ENCODE measurements at places on chromosomes 6 and 20.

- H3K4me3 ChIP-seq: no peak overlapping the region
- no peak for DNase-seq
- H3K27me3 ChIP-seq: no peaks in the 10 kb centered on the region
- peaks cover 55% of the 10 kb centered on the region for H3K36me3 ChIP-seq
Measured at GRCh38 chr6:36204068-36204753, 7.7 kb downstream of the BRPF3 start.

- no peak overlapping the region for H3K27ac ChIP-seq
- H3K27me3 ChIP-seq: no peaks in the 10 kb centered on the region
- no peaks in the 10 kb centered on the region for H3K36me3 ChIP-seq
- H3K4me3 ChIP-seq: no peak overlapping the region
- no peaks in the 10 kb centered on the region for H3K4me1 ChIP-seq
Measured at GRCh38 chr6:107386340-107386739, 73.0 kb downstream of the PDSS2 start.

DNA sequence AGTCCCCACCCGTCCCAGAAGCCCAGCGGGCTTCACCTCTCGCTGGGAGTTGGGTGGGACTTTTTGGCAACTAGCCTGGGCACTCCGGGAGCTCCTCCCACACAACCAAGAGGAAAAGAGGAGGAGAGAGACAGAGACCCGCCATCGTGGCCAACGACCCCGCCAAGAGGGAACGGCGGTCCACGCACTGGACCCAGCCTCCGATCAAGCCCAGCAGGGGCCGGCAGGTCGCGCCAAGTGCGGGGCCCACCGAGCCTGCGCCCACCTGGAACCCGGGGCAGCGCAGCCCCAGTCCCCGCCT lies 3.0 kb upstream of the TMEM14C start:
- H3K27ac ChIP-seq: peak overlapping the region; percentile 95
- H3K4me1 ChIP-seq: peaks cover 27% of the 10 kb centered on the region
- H3K36me3 ChIP-seq: peaks cover 3% of the 10 kb centered on the region
- H3K4me3 ChIP-seq: peak overlapping the region; percentile 70
- DNase-seq: no peak
- no peaks in the 10 kb centered on the region for H3K27me3 ChIP-seq

GRCh38 chr20:42649748-42650147 lies 540.0 kb downstream of the PTPRT start:
- H3K27ac ChIP-seq: no peak overlapping the region
- no peaks in the 10 kb centered on the region for H3K4me1 ChIP-seq
- no peaks in the 10 kb centered on the region for H3K27me3 ChIP-seq
- no peak for DNase-seq
- H3K36me3 ChIP-seq: no peaks in the 10 kb centered on the region

GRCh38 chr20:44187772-44188709 lies 1.1 kb upstream of the JPH2 start:
- peaks cover 29% of the 10 kb centered on the region for H3K4me1 ChIP-seq
- peaks cover 43% of the 10 kb centered on the region for H3K27me3 ChIP-seq
- no peaks in the 10 kb centered on the region for H3K36me3 ChIP-seq
- H3K4me3 ChIP-seq: peak overlapping the region; percentile 6

DNA sequence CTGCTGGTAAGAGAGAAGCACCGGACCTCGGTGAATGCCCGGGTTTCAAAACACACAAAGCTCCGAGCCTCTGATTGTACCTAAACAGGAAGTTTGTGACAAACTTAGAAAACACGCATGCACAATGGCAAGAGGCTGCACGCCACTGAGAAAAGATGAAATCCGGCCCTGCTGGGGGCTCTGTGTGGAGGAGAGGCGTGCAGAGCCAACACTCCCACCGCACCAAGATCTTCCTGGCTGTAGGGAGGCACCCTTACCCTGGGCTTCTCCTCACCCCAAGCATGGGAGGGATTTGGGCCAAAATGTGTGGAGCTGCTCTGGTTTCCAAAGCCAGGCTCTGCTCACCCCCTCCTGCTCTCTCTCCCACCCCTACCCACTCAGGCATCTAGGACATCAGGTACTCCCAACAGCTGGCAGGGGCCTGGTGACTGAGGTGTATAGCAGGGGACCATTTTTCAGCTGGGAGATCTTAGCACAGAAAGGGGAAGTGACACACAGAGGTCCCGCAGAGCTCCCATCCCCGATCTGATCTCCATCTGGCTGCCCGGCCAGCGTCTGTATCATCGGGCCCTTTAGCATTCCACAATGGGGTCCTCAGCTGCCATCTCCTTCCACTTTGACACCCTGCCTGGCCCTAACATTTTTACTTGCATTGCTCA lies 84.2 kb downstream of the TRERF1 start:
- H3K36me3 ChIP-seq: no peaks in the 10 kb centered on the region
- no peak overlapping the region for H3K4me3 ChIP-seq
- H3K27ac ChIP-seq: no peak overlapping the region

DNA sequence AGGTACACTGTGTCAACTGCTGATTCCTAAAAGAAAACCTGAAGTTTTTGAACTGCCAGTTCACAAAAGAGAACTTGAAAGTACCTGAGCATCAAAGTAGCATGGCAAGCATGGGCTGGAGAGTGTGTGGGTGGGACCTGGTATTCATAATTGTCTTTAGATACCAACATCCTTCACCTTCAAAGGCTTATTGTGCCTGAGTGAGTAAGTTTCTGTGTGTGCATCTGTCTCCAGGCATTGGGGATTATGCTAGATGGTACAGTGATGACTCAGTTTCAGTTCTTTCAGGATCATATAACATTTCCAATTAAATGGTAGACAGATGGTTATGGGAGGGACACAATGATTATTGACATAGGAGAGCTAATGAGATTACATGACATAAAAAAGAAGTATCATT lies 238.5 kb downstream of the ZFAND3 start:
- peaks cover 44% of the 10 kb centered on the region for H3K4me1 ChIP-seq
- H3K36me3 ChIP-seq: peaks cover 17% of the 10 kb centered on the region
- no peaks in the 10 kb centered on the region for H3K27me3 ChIP-seq
- no peak overlapping the region for H3K27ac ChIP-seq
- H3K4me3 ChIP-seq: no peak overlapping the region
- DNase-seq: peak; percentile 20

DNA sequence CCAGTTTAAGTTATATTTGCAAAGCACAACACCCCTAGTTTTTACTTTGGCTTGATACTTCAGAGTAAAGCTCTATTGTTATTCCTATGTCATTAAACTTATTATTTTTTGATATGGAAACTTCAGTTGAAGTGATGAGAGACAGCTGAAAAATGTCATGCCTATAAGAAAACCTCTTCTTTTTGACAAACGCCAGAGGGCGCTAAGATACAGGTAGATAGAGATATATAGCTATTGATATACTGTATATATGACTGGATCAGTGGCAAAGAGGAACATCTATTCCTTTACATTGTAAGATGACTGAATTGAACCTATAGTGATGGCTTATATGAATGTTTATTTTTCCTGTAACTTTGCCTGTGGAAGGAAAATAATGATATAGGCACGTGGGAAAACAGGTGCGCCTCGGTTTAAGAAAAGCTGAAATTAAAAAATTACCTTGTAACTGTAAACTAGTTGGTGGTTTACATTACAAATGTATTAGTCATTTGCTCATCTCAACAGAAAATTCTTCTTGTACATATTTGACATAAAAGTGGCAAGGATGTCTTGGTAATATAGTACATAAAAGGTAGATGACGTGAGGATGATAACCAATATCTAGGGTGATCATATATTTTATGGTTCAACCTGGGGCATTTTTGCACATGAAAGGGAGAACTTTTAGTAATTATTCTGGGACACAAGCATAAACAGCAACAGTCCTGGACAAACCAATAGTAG lies 74.1 kb downstream of the LAMA4 start:
- H3K27ac ChIP-seq: no peak overlapping the region
- H3K36me3 ChIP-seq: no peaks in the 10 kb centered on the region
- peaks cover 5% of the 10 kb centered on the region for H3K27me3 ChIP-seq

- H3K27ac ChIP-seq: no peak overlapping the region
- DNase-seq: no peak
- H3K36me3 ChIP-seq: no peaks in the 10 kb centered on the region
- H3K4me3 ChIP-seq: no peak overlapping the region
- H3K27me3 ChIP-seq: no peaks in the 10 kb centered on the region
- H3K4me1 ChIP-seq: no peaks in the 10 kb centered on the region
Measured at GRCh38 chr6:103284835-103285234, 1574.9 kb downstream of the HACE1 start.

DNA sequence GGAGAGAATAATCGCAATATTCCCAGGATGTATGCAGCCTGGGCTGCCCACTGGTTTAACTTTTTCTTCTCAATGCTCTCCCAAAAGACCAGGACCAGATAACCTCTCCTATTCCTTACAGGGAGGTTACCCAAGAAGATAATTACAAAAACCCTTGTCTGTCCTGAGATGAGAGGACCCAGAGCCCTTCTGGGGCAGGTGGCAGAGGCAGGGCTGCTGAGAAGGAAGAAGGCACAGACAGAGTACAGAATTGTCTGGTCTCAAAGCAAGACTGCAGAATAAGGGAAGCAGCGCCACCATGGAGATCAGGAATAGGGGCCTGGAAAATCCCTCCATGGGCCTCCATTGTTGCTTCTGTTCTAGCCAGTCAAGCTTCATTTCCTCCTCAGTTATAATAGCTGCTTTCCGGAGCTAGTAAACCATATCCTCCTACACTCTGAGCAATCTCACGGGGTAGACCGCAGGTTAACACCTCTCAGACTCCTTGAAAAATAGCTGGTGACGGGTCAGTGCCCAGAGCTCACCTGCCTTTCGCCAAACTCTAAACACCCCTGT lies 463 bp upstream of the HLA-DMB start:
- no peak for DNase-seq
- no peak overlapping the region for H3K27ac ChIP-seq
- H3K4me3 ChIP-seq: no peak overlapping the region
- no peaks in the 10 kb centered on the region for H3K4me1 ChIP-seq

DNA sequence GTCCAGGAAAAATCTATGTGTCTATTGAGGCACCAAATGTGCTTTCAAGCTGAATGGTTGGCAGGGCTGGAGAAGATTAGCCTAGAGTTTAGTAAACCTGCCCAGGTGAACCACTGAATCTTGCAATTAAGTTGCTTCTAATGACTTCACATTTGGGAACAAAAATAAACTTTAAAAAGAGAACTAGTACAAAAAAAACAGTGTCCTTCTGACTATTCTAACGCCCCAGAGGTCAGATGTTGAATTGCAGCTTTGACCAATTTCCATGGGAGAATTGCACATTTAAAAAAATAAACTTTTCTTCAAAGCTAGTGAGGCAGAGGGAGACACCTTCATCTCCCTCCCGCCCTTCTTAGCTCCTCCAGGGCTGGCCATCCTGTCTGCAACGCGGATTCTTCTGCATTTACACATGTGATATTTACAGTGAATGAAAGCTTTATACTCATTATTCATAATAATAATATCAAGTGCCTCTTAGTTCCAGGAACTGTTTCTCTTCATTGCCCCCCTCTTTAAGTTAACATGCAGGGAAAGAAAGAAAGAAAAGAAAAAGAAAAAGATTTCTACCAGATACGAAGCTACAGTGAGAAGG lies 270.2 kb downstream of the SMOC2 start:
- no peaks in the 10 kb centered on the region for H3K36me3 ChIP-seq
- no peak overlapping the region for H3K27ac ChIP-seq
- peaks cover 6% of the 10 kb centered on the region for H3K27me3 ChIP-seq
- H3K4me3 ChIP-seq: no peak overlapping the region

GRCh38 chr6:8906699-8907098 lies 471.4 kb upstream of the SLC35B3 start:
- H3K4me1 ChIP-seq: no peaks in the 10 kb centered on the region
- no peak for DNase-seq
- H3K27ac ChIP-seq: no peak overlapping the region

DNA sequence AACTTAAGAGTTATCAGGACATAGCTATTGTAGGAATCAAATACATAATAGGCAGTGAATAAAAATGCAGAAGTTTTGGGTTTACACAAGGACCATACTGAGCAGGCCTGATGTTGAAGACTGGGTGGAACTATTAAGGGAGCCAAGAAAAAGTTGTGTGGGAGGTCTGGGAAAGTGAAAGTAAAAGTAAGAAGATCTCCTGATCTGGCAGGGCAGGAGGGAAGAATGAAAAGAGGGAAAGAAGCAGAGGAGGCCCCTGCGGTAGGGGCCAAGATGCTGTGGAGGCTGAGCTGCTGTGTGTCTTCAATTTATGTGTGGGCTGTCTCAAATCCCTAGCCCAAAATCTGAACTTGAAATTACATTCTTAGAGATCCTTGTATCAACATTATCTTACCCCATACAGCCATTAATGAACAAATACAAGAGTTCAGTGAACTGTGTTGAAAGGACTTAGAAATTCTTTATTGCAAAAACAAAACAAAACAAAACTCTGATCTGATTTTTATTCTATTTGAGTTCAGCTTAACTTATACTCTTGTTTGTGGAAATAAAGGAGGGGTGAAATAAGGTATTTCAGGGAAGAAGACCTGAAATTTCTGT lies 1183.8 kb downstream of the HACE1 start:
- no peaks in the 10 kb centered on the region for H3K36me3 ChIP-seq
- H3K27me3 ChIP-seq: no peaks in the 10 kb centered on the region
- no peak overlapping the region for H3K4me3 ChIP-seq

- H3K27ac ChIP-seq: no peak overlapping the region
- no peak for DNase-seq
- no peak overlapping the region for H3K4me3 ChIP-seq
- no peaks in the 10 kb centered on the region for H3K4me1 ChIP-seq
Measured at GRCh38 chr20:58071298-58071697, 157.2 kb downstream of the ANKRD60 start.

GRCh38 chr6:145139140-145139850 lies 596.0 kb downstream of the EPM2A start:
- peaks cover 12% of the 10 kb centered on the region for H3K4me1 ChIP-seq
- H3K27ac ChIP-seq: no peak overlapping the region
- no peaks in the 10 kb centered on the region for H3K27me3 ChIP-seq

- no peak overlapping the region for H3K27ac ChIP-seq
- H3K36me3 ChIP-seq: no peaks in the 10 kb centered on the region
- peaks cover 15% of the 10 kb centered on the region for H3K27me3 ChIP-seq
- peaks cover 7% of the 10 kb centered on the region for H3K4me1 ChIP-seq
- no peak overlapping the region for H3K4me3 ChIP-seq
- no peak for DNase-seq
Measured at GRCh38 chr20:32960222-32960518, 44.1 kb downstream of the SUN5 start.

GRCh38 chr20:38434301-38434741 lies 807 bp downstream of the SNHG17 start:
- H3K4me1 ChIP-seq: peaks cover 42% of the 10 kb centered on the region
- peaks cover 44% of the 10 kb centered on the region for H3K36me3 ChIP-seq
- H3K27me3 ChIP-seq: no peaks in the 10 kb centered on the region
- H3K27ac ChIP-seq: peak overlapping the region; percentile 80

GRCh38 chr20:45959956-45960630 lies 11.9 kb downstream of the ZNF335 start:
- no peak for DNase-seq
- no peak overlapping the region for H3K27ac ChIP-seq
- no peaks in the 10 kb centered on the region for H3K4me1 ChIP-seq
- no peaks in the 10 kb centered on the region for H3K27me3 ChIP-seq
- no peak overlapping the region for H3K4me3 ChIP-seq

Data from HepG2 (cell line).